Right hindlimb (tissue), 1 donor: ENCODE measurements at places on chromosomes 1 and 21.
A peak's percentile ranks its signal among the peaks of the same experiment; 100 is the strongest.

DNA sequence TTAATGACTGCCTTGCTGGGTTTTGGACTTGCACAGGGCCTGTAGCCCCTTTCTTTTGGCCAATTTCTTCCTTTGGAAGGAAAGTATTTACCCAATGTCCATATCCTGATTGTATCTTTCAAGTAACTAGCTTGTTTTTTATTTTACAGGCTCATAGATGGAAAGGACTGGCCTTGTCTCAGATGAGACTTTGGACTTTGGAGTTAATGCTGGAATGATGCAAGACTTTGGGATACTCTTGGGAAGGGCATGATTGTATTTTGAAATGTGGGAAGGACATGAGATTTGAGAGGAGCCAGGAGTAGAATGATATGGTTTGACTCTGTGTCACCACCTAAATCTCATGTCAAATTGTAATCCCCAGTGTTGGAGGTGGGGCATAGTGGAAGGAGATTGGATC is 140.1 kb downstream of the C1orf94 start:
- no peak for DNase-seq

DNA sequence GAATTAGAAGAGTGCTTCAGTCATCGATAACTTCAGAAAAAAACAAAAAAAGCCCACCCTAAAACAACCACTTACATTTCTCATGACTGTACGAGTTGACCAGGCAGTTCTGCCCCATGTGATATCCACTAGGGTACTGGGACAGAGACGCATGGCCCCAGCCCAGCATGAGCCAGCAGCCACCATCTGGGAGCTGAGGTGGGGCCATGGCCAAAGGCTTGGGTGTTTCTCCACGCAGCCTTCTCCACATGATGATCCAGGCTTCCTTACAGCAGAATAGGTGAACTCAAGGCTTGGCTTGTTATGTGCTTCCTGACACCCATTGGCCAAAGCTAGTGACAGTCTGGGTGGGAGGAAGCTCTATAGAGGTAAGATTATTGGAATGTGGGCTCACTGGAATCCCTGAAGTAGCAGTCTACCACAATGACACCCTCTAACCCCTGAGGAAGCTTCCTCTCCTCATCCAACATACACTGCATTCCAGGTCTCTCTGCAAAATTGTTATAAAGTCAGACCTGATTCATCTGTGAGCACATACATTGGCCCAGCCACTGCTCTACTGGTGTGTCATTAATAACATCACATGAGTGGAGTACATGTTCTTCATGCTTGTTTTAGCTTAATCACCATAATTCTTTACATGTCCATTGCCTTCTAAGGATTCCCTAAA is 66.3 kb upstream of the NTPCR start:
- no peak for DNase-seq

GRCh38 chr21:46457801-46458314 is 833 bp upstream of the DIP2A start:
- no peak for DNase-seq

GRCh38 chr1:224069138-224069537 is 44.8 kb upstream of the FBXO28 start:
- no peak for DNase-seq

GRCh38 chr1:203528976-203529835 is 35.3 kb downstream of the OPTC start:
- DNase-seq, result no peak

DNA sequence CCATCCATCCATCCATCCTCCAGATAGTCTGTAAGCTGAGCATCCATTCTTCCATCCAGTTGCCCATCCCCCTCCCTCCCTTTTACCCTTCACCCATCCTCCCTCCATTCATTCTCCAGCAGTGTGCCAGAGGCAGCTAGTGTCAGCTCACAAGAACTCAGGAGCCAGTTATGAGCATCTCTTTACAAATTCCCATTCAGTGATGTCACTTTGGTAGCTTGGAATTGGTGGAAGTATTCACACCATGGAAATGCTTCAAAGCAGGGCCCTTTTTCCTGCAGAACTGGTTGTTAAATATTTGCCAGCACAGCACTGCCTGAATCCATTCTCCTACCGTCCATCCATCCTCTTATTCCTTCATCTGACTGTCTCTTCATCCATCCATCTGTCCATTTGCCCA is 72.5 kb downstream of the ARHGEF10L start:
- DNase-seq, result no peak

- peak; percentile 82 for DNase-seq
Measured at GRCh38 chr1:43540653-43541071, 10.0 kb downstream of the PTPRF start.

DNA sequence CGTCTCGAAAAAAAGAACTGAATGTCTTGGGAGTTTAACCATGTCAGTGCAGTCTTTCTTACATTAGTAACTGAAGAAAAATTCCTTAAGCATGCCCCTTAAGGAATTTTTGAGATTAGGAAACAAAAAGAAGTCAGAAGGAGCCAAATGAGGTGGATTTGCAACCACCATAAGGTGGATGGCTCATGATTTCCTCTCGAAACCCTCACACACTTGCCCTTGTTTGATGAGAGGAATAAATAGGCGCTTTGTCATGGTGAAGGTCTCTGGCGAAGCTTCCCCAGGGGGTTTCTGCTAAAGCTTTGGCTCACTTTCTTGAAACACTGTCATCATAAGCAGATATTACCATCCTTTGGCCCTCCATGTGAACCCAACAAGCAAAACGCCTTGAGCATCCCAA is 68.2 kb downstream of the POFUT2 start:
- no peak for DNase-seq

DNA sequence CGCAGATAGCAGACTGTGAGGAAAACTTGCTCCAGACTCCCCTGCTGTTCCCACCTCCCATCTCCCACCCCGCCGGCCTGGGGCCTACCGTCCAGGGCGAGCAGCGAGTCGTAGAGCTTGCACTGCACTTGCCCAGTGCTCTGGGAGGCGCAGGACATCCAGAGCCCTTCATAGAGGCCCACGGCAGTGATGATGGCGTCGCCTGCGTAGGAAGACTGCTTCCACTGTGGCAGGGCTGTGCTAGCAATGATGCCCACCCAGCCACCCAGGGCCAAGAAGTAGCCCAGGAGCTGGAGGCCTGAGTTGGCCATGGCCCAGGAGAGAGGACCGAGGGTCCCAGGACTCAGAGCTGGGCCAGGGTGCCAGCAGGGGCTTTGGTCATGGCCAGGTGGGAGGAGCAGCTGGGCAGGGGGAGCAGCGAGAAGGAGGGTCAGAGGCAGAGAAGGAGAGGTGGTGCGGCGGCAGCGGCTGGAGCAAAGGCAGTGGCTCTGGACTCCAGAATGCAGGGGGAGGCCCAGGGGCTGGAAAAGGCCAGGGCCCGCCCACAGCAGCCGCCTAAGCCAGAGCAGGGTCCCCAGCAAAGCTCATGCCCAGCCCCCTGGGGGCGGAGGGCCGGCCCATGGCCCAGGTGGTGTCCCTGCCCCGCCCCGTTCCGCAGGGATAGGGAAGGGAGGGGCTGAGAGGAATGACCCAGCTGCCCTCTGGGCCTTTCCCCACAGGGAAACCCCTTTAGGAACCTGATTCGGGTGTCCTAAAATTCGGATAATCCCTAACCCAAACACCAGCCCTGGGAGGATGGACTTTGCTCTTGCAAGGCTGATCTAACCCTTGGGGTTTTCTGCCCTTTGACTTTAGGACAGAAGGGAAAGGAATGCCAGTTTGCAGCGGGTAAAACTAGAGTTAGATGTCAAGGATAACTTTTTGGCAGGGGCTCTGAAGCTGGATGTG is at the start of gene CLDN19:
Gene CLDN19 (minus strand): TSS at position 484 of the 948 bp plus-strand sequence. CDS start 173 bp downstream, at position 311.
- no peak for DNase-seq

GRCh38 chr1:232127190-232127589 is 500.6 kb downstream of the DISC1 start:
- DNase-seq, result no peak

- DNase-seq, result no peak
Measured at GRCh38 chr1:166302989-166303758, 136.4 kb upstream of the FAM78B start.

DNA sequence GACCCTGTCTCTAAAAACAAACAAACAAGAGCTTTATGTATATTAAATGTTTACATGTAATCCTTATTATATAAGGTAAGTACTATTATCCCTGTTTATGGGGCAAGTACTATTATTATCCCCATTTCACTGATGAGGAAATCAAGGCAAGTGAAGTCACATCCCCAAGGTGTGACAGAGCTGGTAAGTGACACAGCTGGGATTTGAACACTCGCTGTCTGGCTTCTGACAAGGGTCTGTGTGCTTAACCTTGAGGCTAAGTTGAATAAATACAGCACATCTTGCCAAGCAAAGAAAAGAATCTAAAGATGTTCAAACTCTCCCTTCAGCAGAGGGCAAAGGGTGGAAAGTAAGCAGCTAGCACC is 167.9 kb upstream of the IRF2BP2 start:
- peak; percentile 13 for DNase-seq

GRCh38 chr21:35211782-35212181 is 162.7 kb upstream of the RUNX1 start:
- DNase-seq, result no peak

DNA sequence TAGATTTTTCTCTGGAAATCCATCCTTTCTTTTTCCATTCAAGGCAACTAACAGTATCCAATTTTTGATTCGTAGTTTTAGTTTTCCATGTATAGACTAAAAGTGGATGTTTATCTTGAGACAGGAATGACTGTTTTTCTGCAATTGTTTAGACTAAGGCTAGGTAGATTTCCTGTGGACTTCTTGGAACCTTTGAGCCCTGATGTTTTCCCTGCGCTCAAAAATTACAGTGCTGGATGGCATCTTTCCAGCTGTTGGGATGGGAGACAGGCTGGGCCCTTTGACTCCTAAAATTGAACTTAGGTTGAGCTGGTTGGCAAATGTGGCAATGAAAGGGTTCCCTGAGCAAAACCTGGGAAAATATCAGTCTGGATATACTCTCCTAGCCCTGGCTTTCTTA is 180.4 kb downstream of the DHRS3 start:
- DNase-seq, result no peak

- DNase-seq, result no peak
Measured at GRCh38 chr21:38696579-38696978, 109.2 kb upstream of the ETS2 start.

GRCh38 chr1:15031251-15031933 is 122.2 kb upstream of the TMEM51 start:
- no peak for DNase-seq

DNA sequence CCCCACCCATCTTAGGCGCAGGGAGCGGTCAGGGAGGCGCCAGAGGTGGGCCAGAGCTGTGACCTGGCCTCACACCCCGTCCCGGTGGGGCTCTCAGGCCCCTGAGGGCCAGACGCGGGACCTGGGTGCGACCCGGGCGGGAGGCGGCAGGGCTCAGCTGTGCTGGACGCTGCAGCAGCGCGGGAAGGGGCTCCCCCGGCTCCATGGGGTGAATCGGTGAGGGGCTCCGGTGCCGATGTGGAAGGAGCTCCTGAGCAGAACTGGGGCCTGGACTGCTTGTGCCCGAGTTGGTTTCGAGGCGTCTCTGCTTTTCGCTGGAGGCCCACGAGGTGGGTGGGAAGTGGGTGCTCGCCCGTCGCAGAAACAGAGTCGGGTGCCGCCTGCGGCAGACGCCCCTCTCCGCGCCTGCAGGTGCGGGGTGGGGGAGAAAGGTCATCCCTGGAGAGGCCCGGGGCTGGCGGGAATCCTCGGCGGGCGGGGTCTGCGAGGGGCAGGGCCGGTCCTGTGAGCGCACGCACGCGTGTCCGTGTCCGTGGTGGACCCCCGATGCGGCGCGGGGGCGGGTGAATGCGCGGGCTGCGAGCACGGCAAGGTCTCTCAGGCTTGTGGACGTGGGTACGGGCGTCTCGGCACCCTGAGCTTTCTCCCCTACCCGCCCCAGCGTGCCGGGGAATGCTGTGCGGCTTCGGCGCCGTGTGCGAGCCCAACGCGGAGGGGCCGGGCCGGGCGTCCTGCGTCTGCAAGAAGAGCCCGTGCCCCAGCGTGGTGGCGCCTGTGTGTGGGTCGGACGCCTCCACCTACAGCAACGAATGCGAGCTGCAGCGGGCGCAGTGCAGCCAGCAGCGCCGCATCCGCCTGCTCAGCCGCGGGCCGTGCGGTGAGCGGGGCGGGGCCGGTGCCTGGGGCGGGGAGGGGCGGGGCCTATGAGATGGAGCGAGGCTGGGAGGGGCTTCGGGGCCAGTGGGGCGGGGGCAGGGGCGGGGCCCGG is 20.4 kb downstream of the AGRN start:
- DNase-seq, result peak; percentile 86

GRCh38 chr1:88731475-88732269 is 47.6 kb downstream of the PKN2 start:
- DNase-seq, result peak; percentile 54

- no peak for DNase-seq
Measured at GRCh38 chr1:224182057-224182865, 779 bp upstream of the DEGS1 start.

DNA sequence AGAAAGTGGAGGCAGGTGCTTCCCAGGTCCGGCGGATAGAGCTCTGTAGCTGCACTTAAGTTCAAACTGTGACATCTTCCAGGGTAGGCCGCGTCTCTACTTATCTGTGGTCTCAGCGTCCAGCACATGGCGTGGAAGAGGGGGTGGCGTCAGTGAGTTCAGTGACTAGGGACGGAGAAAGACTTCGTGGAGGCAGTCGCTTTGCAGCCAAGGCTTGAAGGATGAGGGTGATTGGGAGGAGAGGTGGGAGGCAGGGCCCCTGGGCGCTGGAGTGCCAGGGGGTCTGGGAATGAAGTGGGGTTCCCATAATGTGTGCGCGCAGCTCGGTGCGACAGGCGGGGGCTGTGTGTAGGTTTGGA is 444 bp upstream of the AGO1 start:
- no peak for DNase-seq

GRCh38 chr1:242187171-242187570 is 188.3 kb upstream of the MAP1LC3C start:
- no peak for DNase-seq

GRCh38 chr1:83942914-83943313 is 56.0 kb downstream of the TTLL7 start:
- no peak for DNase-seq

DNA sequence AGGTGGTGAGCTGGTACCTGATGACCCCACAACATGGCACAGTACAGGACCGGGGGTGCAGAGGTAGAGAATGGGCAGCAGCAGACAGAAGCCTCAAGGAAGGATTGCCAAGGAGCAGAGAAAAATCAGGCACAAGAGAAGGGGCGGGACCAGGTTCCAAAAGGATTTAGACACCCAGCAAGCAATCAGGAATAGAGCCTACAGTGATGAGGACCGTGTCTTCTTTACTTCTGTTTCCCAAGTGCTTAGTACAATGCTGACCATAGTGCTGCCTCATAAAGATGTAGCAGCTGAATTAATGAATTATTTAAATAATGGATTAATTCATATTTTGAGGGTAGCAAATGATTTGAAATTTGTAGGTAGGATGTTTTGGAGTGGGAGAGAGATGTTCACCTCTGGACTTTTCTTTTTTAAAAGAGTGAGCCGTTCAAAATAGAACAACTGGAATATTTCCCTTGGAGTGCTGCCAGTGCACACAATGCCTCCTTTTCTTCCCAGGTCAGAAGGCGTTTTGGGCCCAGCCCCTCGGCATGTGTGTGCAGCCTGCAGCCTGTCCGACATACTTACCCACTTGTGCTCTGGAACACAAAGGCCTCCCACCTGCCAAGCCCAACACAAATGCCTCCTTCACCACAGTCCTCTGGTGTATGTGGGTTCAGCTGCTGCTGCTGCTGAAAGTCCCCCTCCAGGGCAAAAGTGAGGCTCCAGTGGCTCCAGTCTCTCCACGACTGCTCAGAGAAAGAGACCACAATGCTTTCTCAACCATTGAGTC is 19.6 kb downstream of the KANK4 start:
- DNase-seq, result peak; percentile 74
